NCI-H526 treated with DMSO at 0.1 percent for 48 hours (cell line): ENCODE measurements at places on chromosomes 3 and 15.

- DNase-seq = no peak
Measured at GRCh38 chr3:134867277-134867676, 72.2 kb downstream of the EPHB1 start.

DNA sequence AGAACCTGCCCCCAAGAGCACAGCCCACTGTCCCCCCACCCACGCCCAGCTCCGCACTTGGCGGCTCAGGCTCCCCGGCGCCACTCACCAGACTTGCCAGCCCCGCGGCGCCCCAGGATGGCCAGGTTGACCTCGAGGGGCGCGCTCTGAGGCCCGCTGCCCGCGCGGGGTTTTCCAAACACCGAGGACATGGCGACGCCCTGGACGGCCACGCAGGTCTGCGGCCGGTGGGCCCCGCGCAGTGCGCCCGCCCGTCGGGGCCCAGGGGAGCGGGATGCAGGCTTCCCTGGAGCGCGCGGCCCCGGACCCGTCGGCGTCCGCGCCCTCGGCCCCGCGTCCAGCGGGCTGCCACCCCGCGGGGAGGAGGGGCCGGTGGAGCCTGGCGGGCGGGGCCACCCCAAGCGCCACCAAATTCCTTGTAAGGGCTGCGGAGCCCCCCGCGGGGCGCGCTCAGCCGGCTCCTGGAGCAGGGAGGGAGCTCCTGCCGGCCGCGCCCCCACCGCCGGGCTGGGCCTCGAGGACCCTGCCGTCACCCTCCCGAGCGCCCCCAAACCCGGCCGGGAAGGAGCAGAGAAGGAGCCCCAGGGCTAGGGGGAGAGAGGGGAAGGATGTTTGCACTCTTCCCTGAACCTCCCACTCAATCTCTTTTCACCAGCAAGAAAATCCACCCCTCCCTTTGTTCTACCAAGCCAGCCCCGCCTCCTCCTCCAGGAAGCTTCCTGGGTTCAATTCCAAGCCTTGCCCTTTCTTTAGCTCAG is at the start of gene RASL12:
RASL12 (minus strand) TSS at position 347 of the 758 bp plus-strand sequence; CDS start at position 191, 156 bp downstream.
- DNase-seq = no peak

DNA sequence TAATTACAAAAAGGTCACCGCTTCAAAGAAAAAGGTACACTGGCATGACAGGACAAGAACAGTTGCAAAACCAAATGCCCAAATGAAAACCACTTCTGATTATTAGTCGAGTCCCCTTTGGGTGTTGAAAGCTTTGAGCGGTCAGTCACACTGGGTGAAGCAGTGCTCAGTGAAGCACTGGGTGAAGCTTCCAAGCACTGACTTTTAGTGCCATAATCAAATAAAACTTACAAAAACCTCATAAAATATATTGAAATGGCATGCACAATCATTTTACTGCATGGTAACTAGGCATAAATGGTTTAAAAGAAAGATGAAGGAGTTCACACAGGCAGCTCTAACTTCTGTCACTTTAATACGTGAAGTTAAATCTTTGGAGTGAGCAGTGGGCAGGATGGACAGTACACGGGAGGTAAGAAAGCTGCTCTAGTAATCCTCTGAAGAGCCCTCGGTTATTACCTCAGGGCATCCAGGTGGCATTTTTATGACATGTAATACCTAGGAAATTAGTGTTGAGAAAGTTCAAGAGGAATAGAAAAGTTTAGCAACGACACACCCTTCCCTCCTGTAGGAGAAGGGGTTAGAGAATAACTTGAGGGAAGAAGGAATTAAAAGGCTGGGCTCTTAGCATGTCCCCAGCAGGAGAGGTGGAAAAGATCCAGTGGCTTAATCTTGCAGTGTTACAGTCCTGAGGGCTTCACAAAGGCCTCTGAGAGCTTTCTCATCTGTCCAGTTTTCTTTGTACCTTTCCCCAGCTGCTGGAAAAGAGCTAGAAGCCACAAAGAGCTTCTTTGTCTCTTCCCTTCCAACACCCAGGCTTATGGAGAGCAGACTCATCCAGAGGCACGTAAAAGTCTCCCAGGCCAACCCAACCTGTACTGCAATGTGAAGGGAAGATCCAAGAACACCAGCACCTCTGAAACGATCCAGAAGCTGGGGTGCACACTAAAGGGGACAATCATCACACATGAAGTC is 64.9 kb upstream of the MYO5C start:
- peak; percentile 26 for DNase-seq

GRCh38 chr3:144403040-144403457 is 431.4 kb downstream of the DIPK2A start:
- no peak for DNase-seq

DNA sequence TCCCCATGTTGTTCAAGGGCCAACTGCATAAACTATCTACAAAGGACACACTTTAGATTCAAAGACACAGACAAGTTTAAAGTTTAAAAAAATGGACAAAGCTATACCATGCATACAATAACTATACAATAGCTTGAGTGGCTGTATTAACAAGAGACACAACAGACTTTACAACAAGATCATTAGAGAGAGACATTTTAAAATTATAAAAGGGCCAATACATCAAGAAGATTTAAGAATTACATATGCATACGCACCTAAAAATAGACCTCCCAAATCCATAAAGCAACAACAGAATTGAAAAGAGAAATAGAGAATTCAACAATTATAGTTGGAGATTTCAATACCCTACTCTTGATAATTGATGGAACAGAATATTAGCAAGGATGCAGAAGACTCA is 79.4 kb downstream of the XXYLT1 start:
- DNase-seq = no peak

DNA sequence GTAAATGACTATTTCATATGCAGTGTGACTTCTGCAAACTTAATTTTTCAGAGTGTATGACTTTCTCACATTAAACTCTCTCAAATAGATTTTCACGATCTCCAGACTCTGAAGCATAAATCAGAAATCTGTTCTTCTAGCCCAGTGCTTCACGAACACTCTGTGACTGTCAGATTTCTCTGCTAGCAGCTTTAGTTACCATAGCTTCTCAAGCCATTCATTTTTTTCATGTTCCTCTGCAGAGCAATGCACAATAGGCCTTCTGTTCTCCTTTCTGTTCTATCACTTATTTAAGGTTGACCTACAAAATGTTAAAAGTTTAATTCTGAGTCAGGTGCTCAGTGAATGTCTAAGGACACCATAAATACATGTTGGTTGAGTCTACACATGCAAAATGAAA is 1102.2 kb downstream of the TUSC7 start:
- no peak for DNase-seq

DNA sequence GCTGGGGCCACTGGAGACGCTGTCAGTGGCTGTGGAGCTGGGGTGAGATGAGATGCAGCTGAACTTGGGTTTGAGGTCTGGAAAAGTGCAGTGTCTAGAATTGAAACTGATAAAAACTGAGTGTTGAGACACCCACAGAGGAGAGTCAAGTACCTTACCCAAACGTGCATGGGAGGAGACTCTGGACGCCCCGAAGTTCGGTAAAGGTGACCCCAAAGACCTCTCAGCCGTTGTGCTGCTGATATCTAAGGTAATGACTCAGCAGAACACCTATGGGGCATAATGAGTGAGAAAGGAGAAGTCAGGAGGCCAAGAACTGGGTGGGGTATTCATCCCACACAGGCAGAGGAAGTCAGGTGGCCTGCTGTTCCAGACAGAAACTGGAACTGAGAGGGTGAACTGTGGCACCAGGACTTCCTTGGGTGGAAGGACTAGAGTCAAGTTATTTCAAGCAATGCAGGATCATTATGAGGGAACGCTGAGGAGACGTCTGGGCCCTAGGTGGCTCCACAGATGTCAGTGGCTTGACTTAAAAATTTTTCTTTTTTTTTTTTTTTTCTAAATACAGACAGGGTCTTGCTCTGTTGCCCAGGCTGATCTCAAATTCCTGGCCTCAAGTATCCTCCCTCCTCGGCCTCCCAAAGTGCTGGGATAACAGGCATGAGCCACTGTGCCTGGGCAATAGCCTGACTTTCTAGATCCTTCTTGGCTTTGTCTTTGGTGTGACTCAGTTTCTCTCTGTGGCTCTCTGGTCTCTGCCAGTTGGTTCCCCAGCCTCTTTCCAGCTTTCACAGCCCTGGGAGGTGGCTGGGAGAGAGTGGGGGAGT is 67.6 kb upstream of the GCNT3 start:
- no peak for DNase-seq

DNA sequence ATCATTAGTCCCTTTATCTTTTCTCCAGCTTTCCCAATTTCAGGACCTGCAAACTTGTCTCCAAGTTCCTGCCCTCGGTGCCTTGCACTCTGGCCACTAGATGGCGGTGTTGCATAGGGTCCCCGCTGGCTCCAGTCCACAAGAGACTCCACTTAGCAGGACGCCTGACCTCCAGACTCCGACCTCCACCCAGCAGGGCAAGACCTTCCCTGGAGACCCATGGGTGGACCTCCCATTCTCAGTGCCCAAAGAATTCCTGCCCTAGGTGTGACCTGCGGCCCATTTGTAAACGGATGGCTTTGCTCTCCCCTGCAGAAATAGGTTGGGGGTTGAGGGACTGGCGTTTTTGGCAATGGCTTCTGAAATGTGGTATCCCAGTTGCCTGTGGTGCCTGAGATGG is 82.6 kb downstream of the LSM3 start:
- peak; percentile 18 for DNase-seq

GRCh38 chr15:38996111-38996631 is 431.6 kb upstream of the RASGRP1 start:
- DNase-seq = no peak
